ENCODE measurements at places on chromosomes 7 and 10.

GRCh38 chr10:62885684-62886461, 69.7 kb upstream of the EGR2 start:
- DNase-seq: peak; percentile 78

DNA sequence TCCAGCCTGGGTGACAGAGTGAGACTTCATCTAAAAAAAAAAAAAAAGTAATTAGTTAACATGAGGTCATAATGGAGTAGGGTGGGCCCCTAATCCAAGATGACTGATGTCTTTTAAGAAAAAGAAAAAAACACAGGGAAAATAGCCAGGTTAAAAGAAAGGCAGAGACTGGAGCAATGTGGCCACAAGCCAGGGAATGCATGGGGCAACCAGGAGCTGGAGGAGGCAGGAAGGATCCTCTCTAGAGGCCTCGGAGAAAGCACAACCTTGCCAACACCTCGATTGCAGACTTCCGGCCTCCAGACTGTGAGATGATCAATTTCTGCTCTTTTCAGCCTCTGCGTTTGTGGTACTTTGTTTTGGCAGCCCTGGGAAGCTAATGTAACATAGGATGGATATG, 121.5 kb downstream of the ITIH5 start:
- DNase-seq: no peak

GRCh38 chr7:127904670-127904985, 126.6 kb downstream of the LRRC4 start:
- peak; percentile 14 for DNase-seq

GRCh38 chr7:77450613-77451012, 34.5 kb upstream of the GSAP start:
- DNase-seq: no peak

GRCh38 chr7:4449263-4449662, 232.8 kb upstream of the FOXK1 start:
- no peak for DNase-seq

GRCh38 chr10:106712988-106713387, 451.5 kb downstream of the SORCS1 start:
- no peak for DNase-seq

- no peak for DNase-seq
Observed at GRCh38 chr7:44218418-44219201, 17.8 kb downstream of the YKT6 start.

DNA sequence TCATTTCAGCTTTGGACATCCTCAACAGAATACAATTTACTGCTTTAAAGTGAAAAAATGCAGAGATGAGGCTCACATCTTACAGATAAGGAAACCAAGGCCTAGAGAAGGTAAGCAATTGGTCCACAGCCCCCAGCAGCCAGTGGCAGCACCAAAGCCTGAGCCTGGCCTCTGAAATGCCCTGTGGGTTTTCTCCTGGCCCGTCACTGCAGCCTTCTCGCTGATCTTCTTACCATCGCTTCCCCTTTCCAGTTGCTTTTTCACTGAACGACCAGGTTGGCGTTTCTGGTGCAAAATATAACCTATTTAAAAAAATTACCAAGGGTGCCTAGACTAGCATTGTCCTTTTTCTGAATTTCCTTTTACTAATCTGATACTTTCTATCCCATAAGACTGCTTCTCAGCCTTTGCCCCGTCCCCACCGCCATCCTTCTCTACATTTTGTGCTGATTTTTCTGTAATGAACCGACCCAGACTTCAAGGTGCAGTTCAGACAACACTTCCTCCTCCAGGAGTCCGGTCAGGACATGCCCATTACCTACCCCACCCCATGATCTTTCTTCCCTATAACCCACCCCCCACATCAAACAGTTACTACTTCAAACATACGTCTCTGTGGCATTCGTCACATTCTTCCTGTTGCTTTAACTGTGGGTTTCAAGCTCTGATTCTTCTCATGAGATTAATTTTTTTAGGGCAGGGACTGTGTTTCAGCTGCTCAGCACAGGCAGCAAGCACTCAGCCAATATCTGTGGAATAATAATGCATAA, 289.4 kb downstream of the DNAJB6 start:
- DNase-seq: no peak

DNA sequence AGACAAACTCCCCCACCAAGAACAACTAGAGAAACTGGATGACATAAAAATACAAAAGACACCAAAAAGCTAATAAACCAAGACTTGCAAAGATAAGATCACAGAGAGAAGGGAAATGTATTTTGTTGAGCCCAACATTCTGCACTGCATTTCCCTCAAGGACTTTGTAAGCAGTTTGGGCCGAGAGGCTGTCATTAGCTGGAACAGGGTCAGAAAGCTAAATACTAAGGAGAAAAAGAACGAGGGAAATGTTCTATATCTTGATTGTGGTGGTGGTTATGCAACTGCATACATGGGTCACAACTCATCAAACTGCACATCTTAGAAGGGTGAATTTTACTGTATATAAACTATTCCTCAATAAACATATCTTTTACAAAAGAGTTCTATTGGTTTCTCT, 315.0 kb downstream of the IPMK start:
- DNase-seq: peak; percentile 46

DNA sequence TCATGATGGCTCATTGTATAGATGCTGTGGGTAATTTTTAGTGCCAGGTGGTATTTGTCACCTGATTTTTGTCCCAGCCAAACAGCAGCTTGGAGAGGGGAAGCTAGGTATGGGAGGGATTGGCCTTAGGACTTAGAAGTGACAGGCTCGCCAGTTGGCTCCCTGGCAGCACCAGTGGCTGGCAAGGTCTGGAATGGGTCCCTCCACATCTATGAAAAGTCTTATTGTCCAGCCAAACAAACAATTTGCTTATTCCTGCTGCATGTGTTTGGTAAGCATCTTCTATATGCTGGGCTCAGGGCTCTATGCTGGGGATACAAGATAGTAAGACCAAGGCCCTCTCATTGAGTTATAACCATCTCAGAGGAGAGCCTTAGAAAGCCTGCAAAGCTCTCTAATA, 42.5 kb downstream of the SORCS3 start:
- DNase-seq: no peak

GRCh38 chr7:68314208-68314607, 1284.1 kb upstream of the AUTS2 start:
- no peak for DNase-seq

GRCh38 chr7:158108646-158109293, 478.9 kb downstream of the PTPRN2 start:
- no peak for DNase-seq

GRCh38 chr7:112060625-112061024, 145.6 kb downstream of the DOCK4 start:
- DNase-seq: no peak

GRCh38 chr10:132654708-132655661, 117.4 kb downstream of the INPP5A start:
- peak; percentile 50 for DNase-seq

GRCh38 chr7:28630350-28630749, 218.0 kb downstream of the CREB5 start:
- no peak for DNase-seq

DNA sequence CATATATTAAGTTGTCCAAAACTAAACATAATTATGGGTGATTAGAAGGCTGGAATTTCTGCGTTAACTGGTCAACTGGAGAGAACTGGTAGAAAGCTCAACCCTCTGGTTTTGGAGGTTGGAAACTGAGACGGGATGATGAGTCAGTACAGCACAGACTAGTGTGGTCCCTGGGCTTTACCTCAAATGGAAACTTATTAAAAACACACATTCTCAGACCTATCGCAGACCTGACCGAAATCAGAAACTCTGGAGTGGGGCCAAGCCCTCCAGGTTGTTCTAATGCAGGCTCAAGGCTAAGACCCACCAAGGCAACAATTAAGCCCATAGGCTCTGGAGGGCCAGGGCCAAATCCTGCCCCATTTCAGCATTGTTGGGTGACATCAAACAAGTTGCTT, 136.9 kb downstream of the KCNMA1 start:
- DNase-seq: peak; percentile 46

DNA sequence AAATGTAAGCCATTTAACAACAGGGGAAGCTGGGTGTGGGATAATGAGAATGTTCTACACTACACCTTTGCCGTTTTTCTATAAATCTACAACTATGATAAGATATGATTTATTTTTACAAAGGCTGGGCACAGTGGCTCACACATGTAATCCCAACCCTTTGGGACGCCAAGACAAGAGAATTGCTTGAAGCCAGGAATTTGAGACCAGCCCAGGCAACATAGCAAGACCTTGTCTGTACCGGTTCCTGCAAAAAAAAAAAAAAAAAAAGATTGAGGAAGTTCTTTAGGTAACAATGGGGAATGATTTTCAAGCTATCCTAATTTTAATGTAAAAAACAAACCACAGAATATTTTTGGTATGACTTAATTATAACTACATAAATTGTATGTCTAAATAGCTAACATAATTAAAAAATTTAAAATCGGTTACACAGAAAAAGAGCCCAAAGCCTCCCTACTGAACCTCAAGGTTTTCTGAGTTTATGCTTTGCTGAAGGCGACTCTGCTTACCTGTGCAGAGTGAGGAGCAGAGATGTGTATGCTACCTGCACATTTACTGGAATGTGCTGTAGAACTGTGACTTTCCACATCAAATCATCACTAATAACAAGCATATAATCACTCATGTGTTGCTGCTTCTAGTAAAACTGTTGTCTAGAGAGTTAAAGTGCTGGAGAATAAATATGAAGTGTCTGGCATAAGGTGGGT, 163.4 kb downstream of the ATE1 start:
- no peak for DNase-seq

GRCh38 chr7:141291541-141291940, 217.7 kb downstream of the TMEM178B start:
- DNase-seq: no peak

DNA sequence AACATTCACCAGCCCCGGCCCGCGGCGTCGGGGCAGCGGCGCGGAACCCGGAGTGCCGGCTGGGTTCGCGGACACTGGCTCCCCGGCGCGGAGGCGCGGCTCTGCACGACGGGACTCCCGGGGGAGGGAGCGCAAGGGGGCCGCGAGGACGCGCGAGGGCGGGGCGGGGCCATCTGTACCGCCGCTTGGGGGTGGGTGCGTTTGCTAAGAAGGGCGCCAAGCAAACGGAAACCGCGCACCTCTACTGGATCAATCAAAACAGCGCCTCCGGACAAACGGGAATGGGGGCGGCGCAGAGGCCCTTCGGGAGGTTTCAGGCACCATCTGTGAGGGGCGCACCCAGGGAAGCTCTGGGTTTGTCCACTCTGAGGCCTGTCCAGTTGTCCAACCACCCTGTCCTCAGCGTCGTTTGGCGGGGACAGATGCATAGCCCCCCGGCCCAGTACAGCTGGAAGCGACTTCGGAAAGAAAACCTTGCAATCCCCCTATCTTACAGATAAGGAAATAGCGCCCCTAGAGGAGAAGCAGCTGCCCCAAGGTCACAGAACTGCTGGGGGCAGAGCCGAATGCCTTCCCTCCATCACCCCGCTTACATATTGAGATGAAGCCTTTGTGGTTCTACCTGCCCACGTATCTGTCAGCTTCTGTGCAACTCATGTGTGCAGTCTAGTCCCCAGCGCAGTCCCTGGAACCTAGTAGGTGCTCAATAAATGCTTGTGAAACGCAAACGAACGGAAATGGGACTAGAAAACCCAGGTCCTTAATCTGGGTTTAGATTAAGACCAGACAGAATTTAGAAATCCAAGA, 10.7 kb upstream of the SLIT1 start:
- DNase-seq: peak; percentile 9

GRCh38 chr10:132237871-132238270, 51.1 kb downstream of the DPYSL4 start:
- DNase-seq: no peak

GRCh38 chr7:26515314-26515842, 223.7 kb downstream of the SNX10 start:
- DNase-seq: no peak

DNA sequence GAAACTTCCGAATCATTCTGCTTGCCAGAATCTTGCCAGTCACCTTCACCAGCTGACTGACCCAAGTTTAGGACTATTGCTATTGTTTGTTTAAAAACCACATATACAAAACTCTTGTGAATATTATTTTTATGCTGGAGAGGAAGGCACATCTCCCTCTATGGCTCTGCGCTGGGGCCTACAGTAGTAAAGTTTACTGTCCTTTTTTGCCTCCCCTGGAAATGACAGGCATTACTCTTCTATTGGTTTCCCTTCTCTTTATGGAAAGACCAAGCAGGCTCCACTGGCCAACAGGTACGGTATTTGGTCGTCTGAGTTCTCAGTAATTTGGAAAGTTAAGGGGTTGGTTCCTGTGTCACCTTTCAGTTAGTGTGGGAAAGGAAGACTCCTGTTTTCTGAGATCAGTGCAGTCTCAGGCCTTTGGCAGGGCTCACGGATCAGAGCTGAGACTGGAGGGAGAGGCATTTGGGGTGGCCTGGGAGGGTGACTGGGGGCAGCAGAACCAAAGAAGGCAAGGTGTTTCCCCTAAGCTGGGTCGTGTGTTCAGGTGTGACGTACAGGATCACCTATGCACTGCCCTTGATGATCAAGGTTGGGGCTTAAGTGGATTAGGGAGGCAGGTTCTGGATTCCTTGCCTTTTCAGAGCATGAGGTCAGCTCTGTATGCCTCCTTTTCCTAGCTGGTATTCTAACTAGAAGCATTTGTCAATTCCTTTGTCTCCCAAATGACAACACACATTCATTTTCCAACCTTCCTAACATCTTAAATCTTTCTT, 16.0 kb upstream of the KIF5B start:
- no peak for DNase-seq

- DNase-seq: no peak
Observed at GRCh38 chr10:123726381-123726780, 60.2 kb downstream of the GPR26 start.

DNA sequence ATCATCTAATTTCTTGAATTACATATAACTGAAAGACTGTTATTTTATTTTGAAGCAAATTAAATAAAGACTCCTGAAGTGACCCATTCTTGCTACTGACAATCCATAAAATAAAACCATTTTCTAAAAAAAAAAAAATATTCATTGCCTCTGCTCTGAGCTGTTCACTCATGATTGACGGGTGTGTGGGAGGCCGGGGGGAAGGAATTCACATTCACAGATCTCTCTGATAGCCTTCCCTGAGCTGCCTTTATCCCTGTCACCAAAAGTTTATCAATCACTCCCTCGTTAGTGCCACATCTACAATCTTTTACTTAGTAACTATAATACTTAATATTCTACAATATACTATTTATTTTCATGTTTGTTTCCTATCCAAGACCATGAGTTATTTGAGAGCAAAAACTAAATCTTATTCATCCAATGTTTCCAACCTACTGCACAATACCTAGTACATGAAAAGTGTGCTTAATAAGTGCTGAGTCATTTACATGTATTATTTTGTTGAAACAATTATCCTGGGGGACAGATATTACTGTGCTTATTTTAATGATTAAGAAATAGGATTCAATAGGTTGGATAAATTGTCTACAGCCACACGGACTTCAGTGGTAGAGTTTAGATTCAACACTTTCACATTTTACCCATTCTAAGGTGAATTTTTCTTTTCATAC, 618.7 kb downstream of the PHTF2 start:
- no peak for DNase-seq

Data from brain microvascular endothelial cell (primary cell).